ENCODE measurements at places on chromosomes 11 and 22. TPM values are rescaled to one million over a fixed set of nuclear protein-coding genes. Genes with fewer than 3 reads are reported as not detected.

- no peaks in the 10 kb centered on the region for H3K36me3 ChIP-seq
- H3K4me1 ChIP-seq, result no peaks in the 10 kb centered on the region
- no peak for DNase-seq
- H3K27ac ChIP-seq, result no peak overlapping the region
Observed at GRCh38 chr22:17350292-17350691, 19.0 kb upstream of the CECR2 start.

GRCh38 chr11:117641008-117641915, 155.8 kb downstream of the DSCAML1 start:
- no peaks in the 10 kb centered on the region for H3K27me3 ChIP-seq
- H3K4me1 ChIP-seq, result no peaks in the 10 kb centered on the region
- no peak overlapping the region for H3K4me3 ChIP-seq
- H3K27ac ChIP-seq, result no peak overlapping the region
- DNase-seq, result no peak

DNA sequence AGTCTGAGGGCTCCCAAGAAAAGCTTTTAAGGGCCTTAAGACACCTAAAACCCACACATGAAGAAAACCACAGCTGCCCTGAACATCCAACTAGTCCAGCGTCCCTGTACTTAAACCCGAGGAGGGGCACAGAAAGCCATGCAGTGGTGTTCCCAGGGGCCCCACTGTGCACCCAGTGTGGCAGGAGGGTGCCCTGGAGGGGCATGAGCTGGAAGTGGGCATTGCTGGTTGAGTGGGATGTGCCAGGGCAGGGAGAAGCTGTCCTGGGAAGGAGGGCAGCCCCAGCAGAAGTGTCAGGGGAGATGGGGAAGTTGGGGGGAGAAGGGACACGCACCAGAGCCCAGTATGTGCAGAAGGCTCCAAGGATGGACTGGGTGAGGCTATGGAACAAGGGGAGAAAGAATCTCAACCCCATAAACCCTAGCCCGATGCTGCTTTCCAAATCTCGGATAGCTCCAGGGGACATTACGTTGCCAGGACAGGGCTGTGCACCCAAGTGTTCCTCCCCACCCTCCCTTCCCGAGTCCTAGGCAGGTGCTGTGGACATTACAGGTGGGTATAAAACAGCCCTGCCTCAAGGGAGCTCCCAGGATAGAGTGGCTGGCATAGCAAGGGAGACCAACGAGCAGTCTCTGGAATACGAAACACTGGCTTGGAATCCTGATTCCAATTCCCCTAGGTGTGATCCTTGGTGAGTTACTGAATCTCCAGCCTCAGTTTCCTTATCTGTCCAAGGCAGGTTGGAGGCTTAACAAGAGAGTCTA, 44.2 kb downstream of the SHANK2 start:
- no peaks in the 10 kb centered on the region for H3K36me3 ChIP-seq
- H3K27me3 ChIP-seq, result no peaks in the 10 kb centered on the region
- no peak overlapping the region for H3K4me3 ChIP-seq
- no peak overlapping the region for H3K27ac ChIP-seq
- DNase-seq, result no peak
- peaks cover 19% of the 10 kb centered on the region for H3K4me1 ChIP-seq

- H3K27me3 ChIP-seq, result no peaks in the 10 kb centered on the region
- H3K27ac ChIP-seq, result no peak overlapping the region
Observed at GRCh38 chr11:95944623-95945022, 20.7 kb upstream of the MTMR2 start.

GRCh38 chr22:32413719-32414118, 1.7 kb upstream of the RTCB start:
- no peaks in the 10 kb centered on the region for H3K36me3 ChIP-seq
- H3K27ac ChIP-seq, result no peak overlapping the region
- peaks cover 6% of the 10 kb centered on the region for H3K4me1 ChIP-seq
- DNase-seq, result peak; percentile 40

DNA sequence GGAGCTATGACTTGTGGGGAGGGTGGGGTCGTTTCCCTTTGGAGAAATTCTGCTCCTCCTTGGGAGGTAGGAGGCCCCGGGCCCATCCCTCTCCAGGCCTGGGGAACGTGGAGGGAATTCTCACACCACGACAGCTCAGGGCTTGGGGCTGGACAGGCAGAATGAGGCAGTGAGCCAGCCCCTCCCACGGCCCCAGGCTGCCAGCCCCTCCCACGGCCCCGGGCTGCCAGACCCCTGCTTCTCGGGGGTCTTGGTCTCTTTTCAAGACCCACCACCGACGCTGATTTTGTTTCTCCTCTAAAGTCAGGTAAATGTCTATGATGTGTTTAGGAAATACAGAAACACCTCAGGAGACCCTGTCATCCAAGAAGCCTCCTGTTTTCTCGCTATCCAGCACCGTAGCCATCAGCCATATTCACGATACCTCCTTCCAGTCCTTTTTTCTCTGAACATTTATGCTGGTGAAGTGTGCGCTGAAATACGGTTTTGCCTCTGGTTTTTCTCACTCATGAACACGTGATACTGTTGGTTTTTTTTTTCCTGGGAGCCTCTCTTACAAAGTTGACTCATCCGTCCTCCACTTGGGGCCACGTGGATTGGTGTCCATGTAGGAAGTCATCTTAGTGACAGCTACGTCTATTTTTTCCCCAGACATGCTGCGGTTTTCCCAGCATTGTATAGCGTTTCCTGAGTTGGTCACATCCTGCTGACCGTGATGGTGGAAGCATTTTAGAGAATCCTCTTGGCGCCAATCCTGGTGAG, 1219.6 kb downstream of the BRD1 start:
- H3K27ac ChIP-seq, result no peak overlapping the region
- no peaks in the 10 kb centered on the region for H3K36me3 ChIP-seq
- no peak for DNase-seq
- no peaks in the 10 kb centered on the region for H3K27me3 ChIP-seq
- H3K4me3 ChIP-seq, result no peak overlapping the region

DNA sequence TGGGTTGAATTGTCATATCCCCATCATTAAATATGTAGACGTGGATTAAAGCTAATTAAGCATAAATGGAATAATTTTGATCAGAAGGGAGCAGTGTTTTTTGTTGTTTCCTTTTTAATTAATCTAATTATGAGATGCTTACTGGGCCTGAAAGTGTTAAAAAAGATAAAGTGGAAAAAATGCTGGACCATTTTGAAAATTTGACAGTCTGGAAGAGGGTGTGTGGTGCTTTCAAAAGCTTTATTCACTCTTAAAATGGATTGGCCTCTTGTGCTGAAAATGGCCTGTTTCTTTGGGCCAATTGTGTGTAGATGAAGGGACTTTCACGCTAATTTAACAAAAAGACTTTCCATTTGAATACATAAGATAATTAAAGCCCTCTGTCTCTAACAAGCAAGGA, 1.8 kb downstream of the TNRC6B start:
- no peaks in the 10 kb centered on the region for H3K36me3 ChIP-seq
- H3K4me3 ChIP-seq, result peak overlapping the region; percentile 64
- H3K27me3 ChIP-seq, result no peaks in the 10 kb centered on the region
- no peak for DNase-seq
- H3K4me1 ChIP-seq, result peaks cover 49% of the 10 kb centered on the region

GRCh38 chr22:41951898-41952474, at the start of gene SMIM45:
TSS of gene SMIM45 (plus strand) at chr22:41952150.
- H3K4me1 ChIP-seq, result peaks cover 12% of the 10 kb centered on the region
- H3K27me3 ChIP-seq, result 0 out of 2 replicates have a peak, but pooled peaks cover 3% of the 10 kb centered on the region
- peak; percentile 87 for DNase-seq
- no peak within 1 kb of the TSS for H3K27ac ChIP-seq

DNA sequence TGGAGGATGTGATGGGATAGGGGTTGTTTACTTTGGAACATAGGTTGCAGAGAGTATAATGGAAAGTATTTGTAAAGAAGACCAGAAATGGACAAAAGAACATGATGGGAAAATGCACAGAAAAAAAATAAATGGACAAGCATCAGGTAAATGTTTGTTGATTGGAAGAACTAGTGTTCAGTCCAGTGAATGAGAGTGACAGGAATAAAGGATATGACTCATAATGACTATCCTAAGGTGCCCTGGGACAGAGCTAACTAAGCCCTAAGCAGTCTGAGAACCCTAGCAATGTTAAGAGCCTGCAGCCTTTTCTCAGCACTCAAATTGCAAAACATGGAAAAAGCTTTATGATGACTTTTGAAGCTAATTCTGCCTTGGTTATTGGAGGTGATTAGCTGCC, 732.8 kb upstream of the ANO5 start:
- no peak for DNase-seq
- no peak overlapping the region for H3K4me3 ChIP-seq
- H3K27me3 ChIP-seq, result no peaks in the 10 kb centered on the region
- H3K4me1 ChIP-seq, result no peaks in the 10 kb centered on the region
- no peaks in the 10 kb centered on the region for H3K36me3 ChIP-seq

GRCh38 chr11:74932169-74932568, 16.7 kb downstream of the XRRA1 start:
- no peak for DNase-seq
- H3K4me1 ChIP-seq, result no peaks in the 10 kb centered on the region
- no peak overlapping the region for H3K27ac ChIP-seq

- H3K36me3 ChIP-seq, result no peaks in the 10 kb centered on the region
- no peak overlapping the region for H3K4me3 ChIP-seq
- no peaks in the 10 kb centered on the region for H3K27me3 ChIP-seq
Observed at GRCh38 chr11:21446939-21447590, 745.8 kb upstream of the ANO5 start.

DNA sequence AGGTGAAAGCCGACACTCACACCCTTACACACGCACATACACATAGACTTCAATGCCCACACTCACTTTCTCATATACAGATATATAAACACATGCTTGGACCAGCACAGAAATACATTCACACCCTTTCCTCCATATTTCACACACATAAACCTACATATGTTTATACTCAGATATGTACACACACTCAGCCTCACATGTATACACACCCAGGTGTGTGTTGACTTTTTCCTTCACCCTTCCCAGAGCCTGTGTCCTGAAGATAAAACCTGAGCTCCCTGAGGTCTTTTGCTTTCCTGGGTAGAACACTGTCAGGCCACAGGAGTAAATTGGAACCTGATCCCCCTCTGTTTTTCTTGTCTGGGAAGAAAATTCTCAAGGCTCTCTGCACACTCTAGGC, 62.8 kb downstream of the INSC start:
- no peaks in the 10 kb centered on the region for H3K36me3 ChIP-seq
- no peak overlapping the region for H3K4me3 ChIP-seq
- no peaks in the 10 kb centered on the region for H3K27me3 ChIP-seq
- H3K27ac ChIP-seq, result no peak overlapping the region

GRCh38 chr11:16099343-16099900, 256.9 kb downstream of the SOX6 start:
- no peaks in the 10 kb centered on the region for H3K27me3 ChIP-seq
- no peaks in the 10 kb centered on the region for H3K4me1 ChIP-seq
- H3K4me3 ChIP-seq, result no peak overlapping the region
- no peaks in the 10 kb centered on the region for H3K36me3 ChIP-seq
- no peak for DNase-seq

DNA sequence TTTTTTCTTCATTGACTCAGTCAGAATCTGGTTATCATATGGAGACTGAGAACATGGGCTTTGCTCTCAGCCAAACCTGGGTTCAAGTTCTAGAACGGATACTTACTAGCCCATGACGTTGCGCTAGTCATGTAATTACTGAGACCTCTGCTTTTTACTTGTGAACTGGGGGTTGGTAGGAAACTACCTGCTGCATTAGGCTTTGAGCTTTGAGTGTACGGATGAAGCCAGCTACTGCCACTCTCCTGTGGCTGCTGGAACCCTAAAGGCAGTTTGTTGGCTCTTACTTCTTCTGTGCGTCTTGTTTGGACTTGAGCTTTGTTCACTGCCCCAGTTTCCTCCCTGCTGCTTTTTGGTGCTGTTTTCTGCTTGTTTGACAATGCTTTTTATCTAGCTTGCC, 18.1 kb downstream of the PPP6R2 start:
- no peak overlapping the region for H3K27ac ChIP-seq
- no peaks in the 10 kb centered on the region for H3K27me3 ChIP-seq

DNA sequence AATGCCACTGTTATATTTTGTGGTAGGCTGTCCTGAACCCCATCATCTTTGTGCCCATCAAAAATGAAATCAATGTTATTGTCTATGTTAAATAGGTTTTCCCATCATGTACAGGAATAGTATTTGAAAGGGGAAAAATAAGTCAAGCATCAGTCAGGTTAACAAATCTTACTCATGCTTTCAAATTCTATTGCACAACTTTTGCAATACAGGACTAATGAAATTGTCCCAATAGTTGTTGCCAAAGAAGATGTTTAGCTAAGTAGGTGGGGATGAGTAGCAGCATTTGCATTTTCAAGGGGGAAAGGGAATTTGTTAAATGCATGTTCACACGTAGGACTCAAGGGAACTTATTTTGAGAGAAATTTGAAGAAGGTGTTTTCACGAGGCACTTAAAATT, 962.1 kb downstream of the JRKL start:
- H3K27ac ChIP-seq, result no peak overlapping the region
- no peaks in the 10 kb centered on the region for H3K36me3 ChIP-seq
- no peaks in the 10 kb centered on the region for H3K27me3 ChIP-seq
- H3K4me3 ChIP-seq, result no peak overlapping the region
- H3K4me1 ChIP-seq, result peaks cover 17% of the 10 kb centered on the region

GRCh38 chr22:45453764-45454163, 40.3 kb downstream of the RIBC2 start:
- no peak overlapping the region for H3K4me3 ChIP-seq
- no peak for DNase-seq
- no peaks in the 10 kb centered on the region for H3K27me3 ChIP-seq
- no peaks in the 10 kb centered on the region for H3K36me3 ChIP-seq
- no peak overlapping the region for H3K27ac ChIP-seq

DNA sequence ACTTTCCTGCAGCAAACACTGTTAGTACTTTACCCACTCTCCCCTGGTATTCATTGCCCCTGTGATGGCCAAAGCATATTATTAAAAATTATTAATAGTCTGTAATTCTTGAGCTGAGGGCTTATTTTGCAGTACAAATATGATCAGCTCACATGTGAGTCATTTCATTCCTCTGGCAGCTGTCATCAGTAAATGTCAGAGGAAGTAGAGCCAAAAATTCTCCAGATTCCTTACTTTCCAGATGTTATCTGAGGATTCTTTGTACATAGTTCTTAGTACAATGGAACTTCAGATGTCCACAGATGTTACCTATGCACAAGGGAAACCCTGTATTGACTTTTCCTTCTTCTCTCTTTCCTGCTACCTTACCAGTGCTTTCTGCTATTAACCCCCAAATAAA, 12.5 kb downstream of the OR5B3 start:
- H3K4me3 ChIP-seq, result no peak overlapping the region
- H3K27me3 ChIP-seq, result no peaks in the 10 kb centered on the region
- H3K4me1 ChIP-seq, result no peaks in the 10 kb centered on the region
- DNase-seq, result no peak
- H3K36me3 ChIP-seq, result no peaks in the 10 kb centered on the region

DNA sequence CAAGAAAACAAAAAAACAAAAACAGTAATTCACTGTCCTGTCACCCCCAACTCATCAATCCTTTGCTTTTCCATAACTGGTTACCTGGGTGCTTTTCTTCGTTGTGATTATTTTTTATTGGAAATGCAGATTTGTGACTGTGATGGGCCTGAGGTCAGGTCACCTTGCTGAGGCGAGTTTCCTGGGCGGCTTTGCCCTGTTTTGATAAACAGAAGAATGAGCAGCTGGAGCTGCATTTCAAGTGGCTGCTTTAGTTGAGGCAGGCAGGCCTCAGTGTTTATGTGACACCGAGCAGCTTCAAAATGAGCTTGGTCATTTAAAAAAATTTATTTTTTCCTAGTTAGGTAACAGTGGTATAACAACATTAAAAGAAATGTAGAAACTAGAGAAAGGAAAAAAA, 22.2 kb downstream of the PTPRJ start:
- no peak for DNase-seq
- no peaks in the 10 kb centered on the region for H3K36me3 ChIP-seq
- no peaks in the 10 kb centered on the region for H3K27me3 ChIP-seq
- no peak overlapping the region for H3K27ac ChIP-seq
- H3K4me1 ChIP-seq, result peaks cover 18% of the 10 kb centered on the region

Gene KRTAP5-1
- polyA plus RNA-seq, result not detected

Gene NXPE4
- polyA plus RNA-seq, result not detected

Gene SPTBN2
- polyA plus RNA-seq, result 7.7 TPM

Gene MYBPC3
- polyA plus RNA-seq, result not detected

Gene C11orf86
- 0.74 TPM for polyA plus RNA-seq

Gene MYO18B
- 0.36 TPM for polyA plus RNA-seq

Gene TYR
- 0.08 TPM for polyA plus RNA-seq
